ENCODE measurements at places on chromosomes 2 and 18.

DNA sequence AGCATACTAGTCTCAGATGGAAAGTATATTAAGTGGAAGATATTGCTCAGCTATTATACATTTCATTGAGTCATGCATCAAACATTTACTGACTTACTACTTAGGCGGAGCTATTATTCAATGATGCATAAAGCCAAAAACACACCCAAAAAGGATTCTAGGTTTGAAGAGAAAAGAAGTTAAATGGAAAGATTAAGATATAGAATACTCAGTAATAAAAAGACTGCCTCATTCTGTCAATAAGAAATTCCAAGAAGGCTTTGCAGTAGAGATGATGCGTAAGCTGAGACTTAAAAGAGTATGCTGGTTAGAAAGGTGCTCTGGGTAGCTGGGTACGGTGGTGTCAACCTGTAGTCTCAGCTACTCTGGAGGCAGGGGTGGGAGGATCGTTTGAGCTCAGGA lies 27.6 kb downstream of the STK17B start:
- DNase-seq: no peak

- no peak for DNase-seq
These were observed 71.9 kb downstream of the TNFRSF11A start for GRCh38 chr18:62396967-62397366.

GRCh38 chr2:74092275-74092674 lies 55.4 kb downstream of the BOLA3 start:
- DNase-seq: no peak

DNA sequence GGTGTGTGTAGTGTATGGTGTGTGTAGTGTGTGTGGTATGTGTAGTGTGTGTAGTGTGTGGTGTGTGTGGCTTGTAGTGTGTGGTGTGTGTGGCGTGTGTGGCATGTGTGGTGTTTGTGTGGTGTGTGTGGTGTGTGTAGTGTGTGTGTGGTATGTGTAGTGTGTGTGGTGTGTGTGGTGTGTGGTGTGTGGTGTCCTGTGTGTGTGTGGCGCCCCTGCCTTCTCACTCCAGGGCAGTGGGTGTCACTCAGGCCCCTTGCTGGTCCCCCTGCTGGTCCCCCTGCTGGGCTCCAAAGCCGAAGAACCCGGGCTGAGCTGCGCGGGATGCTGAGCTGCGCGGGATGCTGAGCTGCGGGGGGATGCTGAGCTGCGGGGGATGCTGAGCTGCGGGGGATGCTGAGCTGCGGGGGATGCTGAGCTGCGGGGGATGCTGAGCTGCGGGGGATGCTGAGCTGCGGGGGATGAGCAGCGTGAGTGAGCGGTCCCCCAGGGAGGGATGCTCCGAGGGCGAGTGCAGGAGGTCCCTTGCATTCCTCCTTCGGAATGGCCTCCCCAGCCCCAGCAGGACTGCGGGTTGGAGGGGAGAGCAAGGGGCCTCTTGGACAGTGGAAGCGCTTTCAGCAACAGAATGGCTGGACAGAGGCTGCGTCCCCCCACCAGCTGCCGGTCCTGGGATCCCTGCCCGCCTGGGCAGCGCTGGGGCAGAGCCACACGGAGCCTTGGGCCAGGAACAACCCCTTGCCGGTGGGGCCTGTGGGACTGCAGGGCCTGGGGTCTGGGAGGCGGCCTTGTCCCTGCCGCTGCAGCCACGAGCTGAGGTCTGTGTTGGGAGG lies 3.4 kb upstream of the RTP5 start:
- DNase-seq: no peak

- no peak for DNase-seq
These were observed 16.0 kb downstream of the CCNT2 start for GRCh38 chr2:134934641-134935040.
